IPS DF 6.9 (cell line): ENCODE measurements at places on chromosomes 16 and 17.

- peaks cover 5% of the 10 kb centered on the region for H3K4me1 ChIP-seq
- no peaks in the 10 kb centered on the region; the same call in 1 of the 2 replicates for H3K27me3 ChIP-seq
- DNase-seq, result no peak
- no peak overlapping the region for H3K27ac ChIP-seq
These were observed 3.3 kb downstream of the TPSD1 start for GRCh38 chr16:1258906-1259759.

GRCh38 chr16:83774066-83774465, 33.7 kb upstream of the HSBP1 start:
- H3K4me3 ChIP-seq, result no peak overlapping the region
- peaks cover 3% of the 10 kb centered on the region; the same call in 1 of the 2 replicates for H3K4me1 ChIP-seq
- H3K27me3 ChIP-seq, result no peaks in the 10 kb centered on the region
- no peaks in the 10 kb centered on the region for H3K36me3 ChIP-seq
- no peak overlapping the region for H3K27ac ChIP-seq

DNA sequence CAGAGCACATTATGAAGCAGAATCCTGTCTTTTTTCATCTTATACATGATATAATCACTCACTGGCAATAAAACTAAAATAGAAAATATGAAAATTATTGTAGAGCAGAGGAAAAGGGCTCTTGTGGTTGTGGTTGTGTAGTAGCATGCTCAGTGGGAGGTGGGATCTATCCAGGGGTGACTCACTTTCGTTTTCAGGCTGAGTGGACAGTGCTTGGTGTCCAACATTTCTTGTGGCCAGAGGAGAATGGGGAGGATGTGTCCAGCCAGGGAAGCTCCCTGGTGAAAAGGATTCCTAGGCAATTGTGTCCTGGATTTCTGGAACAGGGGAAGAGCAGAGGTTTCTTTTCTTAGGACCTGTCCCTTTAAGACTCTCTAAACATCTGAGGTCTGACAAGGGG, 31.9 kb upstream of the CPHXL start:
- no peak overlapping the region for H3K4me3 ChIP-seq
- no peak for DNase-seq
- no peak overlapping the region for H3K27ac ChIP-seq

DNA sequence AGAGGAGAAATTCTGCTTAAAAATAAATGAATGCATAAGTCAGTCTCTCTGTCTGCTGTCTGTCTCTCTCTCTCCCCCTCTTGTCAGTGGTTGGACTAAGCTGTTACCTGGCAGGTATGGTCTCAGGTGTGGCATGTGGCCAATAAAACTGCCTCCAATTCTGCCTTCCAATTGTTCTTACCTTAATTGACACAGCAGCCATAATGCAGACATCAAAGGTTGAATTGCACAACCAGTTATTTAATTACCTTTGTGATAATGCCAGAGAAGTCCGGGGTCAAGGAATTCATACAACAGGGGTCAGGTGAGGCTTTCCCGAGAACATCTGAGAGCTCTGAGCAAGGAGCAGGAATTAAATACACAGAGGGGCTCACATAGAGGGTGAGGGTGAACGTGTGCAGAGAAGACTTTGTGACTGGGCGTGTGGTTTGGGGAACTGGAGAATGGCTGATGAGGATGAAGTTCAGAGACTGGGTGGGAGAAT, 78.8 kb upstream of the CDYL2 start:
- no peaks in the 10 kb centered on the region for H3K27me3 ChIP-seq
- no peaks in the 10 kb centered on the region for H3K36me3 ChIP-seq
- no peaks in the 10 kb centered on the region for H3K4me1 ChIP-seq
- H3K27ac ChIP-seq, result no peak overlapping the region
- H3K4me3 ChIP-seq, result no peak overlapping the region

DNA sequence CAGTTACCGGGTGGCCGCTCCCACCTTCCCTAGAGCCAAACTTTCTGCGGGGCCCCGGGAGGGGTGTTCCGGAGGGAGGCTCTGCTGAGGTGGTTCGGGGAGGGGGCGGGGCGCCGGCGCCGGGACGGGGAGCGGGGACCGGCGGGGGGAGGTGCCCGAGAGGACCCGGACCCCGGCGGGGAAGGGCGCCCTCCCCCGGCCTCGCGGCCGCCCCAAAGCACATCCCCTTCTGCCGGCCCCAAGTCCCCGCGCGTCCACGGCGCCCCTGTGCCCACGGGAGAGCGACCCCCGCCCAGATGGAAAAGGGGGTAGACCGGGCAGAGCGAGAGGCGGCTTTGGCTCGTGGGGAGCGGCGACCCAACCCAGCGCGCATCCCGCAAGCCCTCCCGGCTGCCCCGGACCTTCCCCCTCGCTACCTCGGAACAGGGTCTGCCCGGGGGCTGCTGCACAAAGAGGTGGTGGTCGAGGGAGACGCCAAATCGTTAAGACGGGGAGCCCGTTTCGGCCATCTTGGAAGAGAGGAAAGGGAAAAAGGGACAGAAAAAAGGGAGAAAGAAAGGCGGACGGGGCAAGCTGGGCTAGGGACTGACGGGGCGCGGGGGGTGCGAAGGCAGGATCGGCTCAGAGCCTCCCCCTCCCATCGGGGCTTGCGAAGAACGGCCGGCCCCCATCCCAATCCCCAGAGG, 530 bp downstream of the PCGF2 start:
- H3K27me3 ChIP-seq, result no peaks in the 10 kb centered on the region
- no peak overlapping the region for H3K27ac ChIP-seq
- H3K4me1 ChIP-seq, result peaks cover 12% of the 10 kb centered on the region

DNA sequence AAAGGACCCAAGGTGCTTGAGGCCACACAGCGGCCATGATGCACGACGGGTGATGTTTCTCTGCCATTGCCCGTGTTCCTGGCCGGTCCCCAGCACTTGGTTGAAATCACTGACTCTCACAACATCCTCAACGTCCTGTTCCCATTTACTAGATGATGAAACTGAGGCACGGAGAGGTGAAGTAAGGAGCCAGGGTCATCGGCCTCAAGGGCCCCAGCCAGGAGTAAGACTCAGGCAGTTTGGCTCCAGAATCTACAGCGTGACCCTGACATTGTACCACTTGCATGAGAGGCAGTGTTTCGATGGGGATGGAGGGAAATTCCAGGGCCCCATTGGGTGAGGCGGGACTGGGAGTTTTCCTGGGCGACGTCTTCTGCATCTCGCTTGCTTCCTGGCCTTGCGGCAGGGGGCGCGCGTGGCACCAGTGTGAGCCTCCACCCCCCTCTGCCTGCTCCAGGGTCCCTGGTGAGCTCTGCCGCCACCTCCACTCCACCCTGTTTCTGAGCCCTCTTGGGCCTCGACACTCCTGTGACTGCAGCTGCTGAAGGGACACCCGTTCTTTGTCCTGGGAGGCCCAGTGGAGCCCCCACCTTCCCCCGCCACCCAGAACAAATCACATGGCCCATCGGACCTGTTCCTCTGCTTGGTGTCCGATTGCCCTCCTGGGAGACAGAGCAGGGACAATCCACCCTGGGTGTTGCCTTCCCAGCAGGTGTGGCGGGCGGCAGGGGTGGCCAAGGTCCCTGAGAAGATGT, 133.0 kb upstream of the GSE1 start:
- no peaks in the 10 kb centered on the region; the same call in 1 of the 2 replicates for H3K36me3 ChIP-seq
- H3K4me3 ChIP-seq, result no peak overlapping the region
- no peak overlapping the region for H3K27ac ChIP-seq
- H3K4me1 ChIP-seq, result no peaks in the 10 kb centered on the region

DNA sequence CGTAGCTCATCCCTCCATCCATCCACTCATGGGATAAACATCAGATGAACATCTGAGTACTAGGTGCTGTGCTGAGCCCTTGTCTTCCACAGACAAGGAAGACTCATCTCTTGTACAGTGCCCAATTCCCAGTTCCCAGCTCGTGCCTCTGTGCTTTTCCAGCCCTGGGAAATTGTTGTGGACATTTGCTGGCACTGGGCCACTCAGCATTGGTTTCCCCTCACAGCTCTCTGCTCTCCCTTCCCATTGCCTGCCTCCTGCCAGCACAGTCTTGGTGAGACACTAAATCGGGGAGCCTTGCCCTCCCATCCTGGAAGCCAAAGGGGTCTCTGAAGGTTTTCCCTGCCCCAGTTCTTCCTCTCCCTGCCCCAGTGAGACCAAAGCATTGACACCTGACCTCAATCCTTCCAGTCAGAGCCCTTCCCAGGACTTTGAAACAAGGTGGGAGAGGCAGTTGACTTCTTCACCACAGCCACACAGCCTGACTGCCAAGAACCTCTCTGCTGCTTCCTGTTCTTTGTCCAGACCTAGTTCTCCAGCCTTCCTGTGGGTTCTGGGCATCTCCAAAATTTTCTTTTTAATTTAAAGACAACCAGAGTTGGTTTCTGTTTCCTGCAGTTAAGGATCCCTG, 50.2 kb downstream of the WSB1 start:
- H3K27ac ChIP-seq, result no peak overlapping the region
- H3K36me3 ChIP-seq, result no peaks in the 10 kb centered on the region
- no peaks in the 10 kb centered on the region for H3K27me3 ChIP-seq
- H3K4me1 ChIP-seq, result peaks cover 8% of the 10 kb centered on the region
- no peak overlapping the region for H3K4me3 ChIP-seq
- DNase-seq, result no peak

- no peak overlapping the region for H3K4me3 ChIP-seq
- H3K36me3 ChIP-seq, result peaks cover 10% of the 10 kb centered on the region
- no peak overlapping the region for H3K27ac ChIP-seq
- H3K27me3 ChIP-seq, result no peaks in the 10 kb centered on the region
- DNase-seq, result no peak
These were observed 42.3 kb downstream of the SLC7A5 start for GRCh38 chr16:87826798-87827587.

GRCh38 chr16:55853114-55853513, 20.2 kb upstream of the CES1 start:
- no peaks in the 10 kb centered on the region for H3K27me3 ChIP-seq
- H3K36me3 ChIP-seq, result no peaks in the 10 kb centered on the region
- H3K4me3 ChIP-seq, result no peak overlapping the region
- H3K27ac ChIP-seq, result no peak overlapping the region
- H3K4me1 ChIP-seq, result no peaks in the 10 kb centered on the region

DNA sequence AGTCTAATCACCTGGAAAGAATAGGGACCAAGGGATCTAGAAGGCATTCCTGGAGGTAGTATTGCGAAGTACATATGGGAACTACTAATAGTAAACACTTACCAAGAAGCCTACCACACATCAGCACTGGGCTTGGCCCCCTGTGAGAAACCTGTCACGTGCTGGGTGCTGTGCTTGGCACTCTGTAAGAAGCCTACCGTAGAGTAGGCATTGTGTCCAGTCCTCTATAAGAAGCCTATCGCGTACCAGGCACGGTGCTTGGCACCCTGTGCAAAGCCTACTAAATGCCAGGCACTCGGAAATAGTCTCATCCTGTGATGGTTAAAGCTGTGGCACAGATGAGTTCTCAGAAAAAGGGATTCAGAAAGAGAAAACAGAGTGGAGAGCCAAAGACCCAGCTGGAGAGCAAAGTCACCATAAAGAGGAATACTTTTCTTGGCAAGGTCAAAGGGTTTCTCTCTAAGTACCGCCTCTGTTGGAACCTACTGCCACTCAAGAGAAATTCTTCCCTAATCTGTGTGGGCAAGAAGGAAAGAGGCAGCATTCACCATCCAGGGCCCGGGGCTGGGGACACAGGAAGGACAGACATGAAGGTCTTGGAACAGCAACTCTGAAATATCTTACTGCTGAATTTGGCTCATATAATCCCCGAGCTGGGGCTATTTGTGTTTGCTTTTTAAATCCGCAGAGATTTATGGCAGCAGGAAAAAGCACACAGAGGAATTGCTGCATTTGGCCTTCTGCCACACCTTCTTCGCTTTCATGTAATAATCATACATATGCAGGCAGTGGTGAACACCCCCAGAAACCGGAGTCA, 81.8 kb downstream of the VAT1L start:
- H3K4me1 ChIP-seq, result peaks cover 2% of the 10 kb centered on the region; the same call in 1 of the 2 replicates
- H3K4me3 ChIP-seq, result no peak overlapping the region
- H3K36me3 ChIP-seq, result no peaks in the 10 kb centered on the region
- no peaks in the 10 kb centered on the region for H3K27me3 ChIP-seq
- no peak for DNase-seq
- H3K27ac ChIP-seq, result no peak overlapping the region

DNA sequence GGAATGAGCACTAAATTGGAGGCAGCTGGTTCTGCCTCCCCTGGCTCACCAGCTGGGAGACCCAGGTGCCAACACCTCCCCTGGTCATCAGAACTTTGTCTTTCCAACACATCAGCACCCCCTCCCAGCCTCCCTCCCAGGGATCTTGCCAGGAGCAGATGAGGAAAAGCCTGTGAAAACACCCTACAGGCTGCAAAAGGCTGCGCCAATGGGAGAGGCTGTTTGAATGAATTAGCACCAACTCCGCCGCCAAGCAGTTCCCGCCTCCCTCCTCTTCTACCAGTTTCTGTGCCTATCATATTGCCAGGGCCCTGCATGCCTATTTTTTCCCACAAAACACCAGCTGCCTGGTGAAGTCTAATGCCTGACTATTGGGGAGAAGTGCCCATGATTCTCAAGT, 137.0 kb downstream of the AIPL1 start:
- no peaks in the 10 kb centered on the region for H3K36me3 ChIP-seq
- no peak for DNase-seq
- no peak overlapping the region for H3K4me3 ChIP-seq
- no peaks in the 10 kb centered on the region for H3K4me1 ChIP-seq
- H3K27ac ChIP-seq, result no peak overlapping the region
- no peaks in the 10 kb centered on the region for H3K27me3 ChIP-seq

DNA sequence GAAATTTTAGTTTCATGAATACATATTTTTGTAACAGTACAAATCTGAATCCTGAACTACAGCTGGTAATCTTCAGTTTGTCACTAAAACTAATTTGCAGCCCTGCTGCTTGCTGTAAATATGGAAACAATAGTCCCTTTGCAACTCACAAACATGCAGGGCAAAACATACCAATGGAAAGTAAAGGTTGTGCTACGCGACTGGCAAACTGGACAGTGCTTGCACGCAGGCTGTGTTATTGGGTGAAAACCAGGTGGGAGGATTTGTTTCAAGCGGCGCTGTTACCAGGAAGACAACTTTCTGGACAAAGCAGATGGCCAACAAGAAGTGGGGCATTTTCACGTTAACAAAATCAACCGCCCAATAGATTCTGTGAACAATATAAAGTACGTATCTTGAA, 93.5 kb downstream of the CDYL2 start:
- no peak for DNase-seq
- H3K4me1 ChIP-seq, result no peaks in the 10 kb centered on the region

- DNase-seq, result no peak
- H3K4me1 ChIP-seq, result no peaks in the 10 kb centered on the region
- peaks cover 2% of the 10 kb centered on the region; the same call in 1 of the 2 replicates for H3K36me3 ChIP-seq
- H3K27me3 ChIP-seq, result no peaks in the 10 kb centered on the region
- H3K4me3 ChIP-seq, result no peak overlapping the region
- no peak overlapping the region for H3K27ac ChIP-seq
These were observed 35.2 kb downstream of the ZNF207 start for GRCh38 chr17:32385121-32385520.
